Stimulated activated CD4-positive, alpha-beta T cell treated with anti-CD3 and anti-CD28 coated beads, Interleukin-1b, Interleukin-23, amount 100 ng/mL, for 1 hour (primary cell): ENCODE measurements at places on chromosomes 7 and 10.
A peak's percentile ranks its signal among the peaks of the same experiment; 100 is the strongest.

GRCh38 chr10:72875250-72876055 lies 18.1 kb upstream of the OIT3 start:
- no peak for DNase-seq

DNA sequence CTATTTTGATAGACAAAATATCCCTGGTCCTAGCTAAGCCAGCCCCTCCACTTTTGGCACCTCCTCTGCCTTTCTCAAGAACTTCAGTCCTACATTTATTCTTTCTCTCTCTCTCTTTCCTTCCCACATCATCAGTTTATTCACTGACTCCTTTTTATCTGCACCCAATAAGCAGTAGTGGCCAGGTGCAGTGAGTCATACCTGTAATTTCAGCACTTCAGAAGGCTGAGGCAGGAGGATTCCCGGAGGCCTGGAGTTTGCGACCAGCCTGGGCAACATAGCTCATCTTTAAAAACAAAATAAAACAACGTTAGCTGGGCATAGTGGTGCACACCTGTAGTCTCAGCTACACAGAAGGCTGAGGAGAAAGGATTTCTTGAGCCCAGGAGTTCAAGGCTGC lies 19.4 kb upstream of the NRP1 start:
- DNase-seq, result no peak

DNA sequence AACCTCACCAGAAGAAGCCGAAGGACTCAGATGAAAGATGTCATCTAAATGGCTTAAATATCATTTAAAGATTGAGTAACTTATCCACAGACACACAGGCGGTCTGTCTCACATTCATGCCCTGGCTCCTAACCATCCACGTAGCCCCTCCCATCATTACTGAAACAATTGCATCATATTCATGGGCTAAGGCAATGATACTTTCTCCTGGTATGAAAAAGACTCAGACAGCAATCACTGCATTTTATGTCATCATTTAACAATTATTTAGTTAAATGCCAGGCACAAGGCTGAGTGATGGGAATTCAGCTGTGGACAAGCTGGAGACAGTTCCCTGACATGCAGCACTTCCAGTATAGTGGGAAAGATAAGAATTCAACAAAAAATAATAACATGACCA lies 11.2 kb upstream of the TECTB start:
- DNase-seq, result no peak

GRCh38 chr10:127257395-127257794 lies 61.0 kb upstream of the INSYN2A start:
- DNase-seq, result no peak

GRCh38 chr7:153065051-153065450 lies 305.5 kb downstream of the ACTR3B start:
- DNase-seq, result no peak

- DNase-seq, result no peak
Observed at GRCh38 chr7:44307905-44308595, 17.3 kb downstream of the CAMK2B start.

GRCh38 chr10:102040305-102041050 lies 15.5 kb downstream of the ARMH3 start:
- DNase-seq, result no peak

- DNase-seq, result no peak
Observed at GRCh38 chr10:2876032-2876431, 191.3 kb upstream of the PFKP start.

GRCh38 chr10:29522918-29523317 lies 111.9 kb downstream of the SVIL start:
- DNase-seq, result no peak

DNA sequence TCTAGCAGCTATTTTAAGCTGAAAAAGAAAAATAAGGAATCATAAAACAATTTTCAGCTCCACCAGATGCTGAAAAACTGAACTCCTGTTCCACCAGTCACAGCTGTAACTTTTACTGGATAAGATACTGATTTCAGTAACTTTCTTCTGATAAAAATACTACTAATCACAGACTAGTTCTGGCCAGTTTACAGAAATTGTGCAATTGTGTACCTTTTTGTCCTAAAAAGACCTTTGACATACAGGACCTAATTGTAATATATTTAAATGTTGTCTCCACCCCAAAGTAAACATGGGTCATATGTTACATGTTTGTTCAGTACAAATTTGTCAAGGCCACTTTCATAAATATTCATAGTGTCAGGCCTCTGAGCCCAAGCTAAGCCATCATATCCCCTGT lies 27.1 kb upstream of the PIP start:
- no peak for DNase-seq

- DNase-seq, result no peak
Observed at GRCh38 chr10:17737027-17737965, 14.7 kb upstream of the TMEM236 start.

DNA sequence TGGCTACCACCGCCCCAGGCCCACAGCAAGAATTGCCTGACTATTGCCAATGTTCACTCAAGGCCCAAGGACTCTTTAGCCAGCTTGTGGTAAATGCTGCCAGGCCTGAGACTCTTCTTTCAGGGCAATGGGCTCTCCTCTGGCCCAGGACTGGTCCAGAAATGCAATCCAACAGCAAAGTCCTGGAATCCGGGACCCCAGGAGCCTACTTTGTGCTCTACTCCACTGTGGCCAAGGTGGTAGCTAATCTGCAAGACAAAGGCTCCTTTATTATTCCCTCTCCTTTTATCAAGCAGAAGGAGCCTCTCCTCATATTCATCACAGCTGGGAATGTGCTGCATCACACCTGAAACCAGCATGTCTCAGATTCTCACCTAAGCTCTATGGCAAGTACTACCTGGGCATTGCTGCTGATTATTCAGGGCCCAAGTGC lies 107.6 kb upstream of the PRSS58 start:
- DNase-seq, result no peak

DNA sequence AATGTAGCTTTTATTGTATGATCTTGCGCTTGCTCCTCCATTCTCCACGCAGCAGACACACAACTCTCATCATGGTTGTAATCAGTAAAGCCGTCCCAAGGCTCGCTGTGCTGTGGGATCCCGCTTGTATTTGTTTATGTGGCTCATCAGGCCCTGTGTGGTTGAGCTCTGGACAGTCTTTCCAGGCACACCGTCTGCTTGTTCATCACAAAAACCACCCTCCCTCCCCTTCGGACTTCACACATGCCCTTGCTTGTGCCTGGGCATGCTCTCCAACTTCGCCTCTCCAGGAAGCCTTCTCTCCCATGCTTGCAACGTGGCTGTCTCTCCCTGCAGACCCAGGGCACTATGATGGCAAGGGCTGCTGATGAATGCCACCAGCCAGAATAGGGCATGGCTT lies 62.4 kb downstream of the HK1 start:
- no peak for DNase-seq

- no peak for DNase-seq
Observed at GRCh38 chr10:124725791-124726190, 18.4 kb downstream of the FAM53B start.

GRCh38 chr7:157712666-157713235 lies 375.9 kb downstream of the DNAJB6 start:
- DNase-seq, result no peak

GRCh38 chr7:92994901-92995300 lies 122.9 kb downstream of the SAMD9 start:
- no peak for DNase-seq

GRCh38 chr10:79063071-79063491 lies 5.7 kb upstream of the ZMIZ1 start:
- DNase-seq, result no peak

DNA sequence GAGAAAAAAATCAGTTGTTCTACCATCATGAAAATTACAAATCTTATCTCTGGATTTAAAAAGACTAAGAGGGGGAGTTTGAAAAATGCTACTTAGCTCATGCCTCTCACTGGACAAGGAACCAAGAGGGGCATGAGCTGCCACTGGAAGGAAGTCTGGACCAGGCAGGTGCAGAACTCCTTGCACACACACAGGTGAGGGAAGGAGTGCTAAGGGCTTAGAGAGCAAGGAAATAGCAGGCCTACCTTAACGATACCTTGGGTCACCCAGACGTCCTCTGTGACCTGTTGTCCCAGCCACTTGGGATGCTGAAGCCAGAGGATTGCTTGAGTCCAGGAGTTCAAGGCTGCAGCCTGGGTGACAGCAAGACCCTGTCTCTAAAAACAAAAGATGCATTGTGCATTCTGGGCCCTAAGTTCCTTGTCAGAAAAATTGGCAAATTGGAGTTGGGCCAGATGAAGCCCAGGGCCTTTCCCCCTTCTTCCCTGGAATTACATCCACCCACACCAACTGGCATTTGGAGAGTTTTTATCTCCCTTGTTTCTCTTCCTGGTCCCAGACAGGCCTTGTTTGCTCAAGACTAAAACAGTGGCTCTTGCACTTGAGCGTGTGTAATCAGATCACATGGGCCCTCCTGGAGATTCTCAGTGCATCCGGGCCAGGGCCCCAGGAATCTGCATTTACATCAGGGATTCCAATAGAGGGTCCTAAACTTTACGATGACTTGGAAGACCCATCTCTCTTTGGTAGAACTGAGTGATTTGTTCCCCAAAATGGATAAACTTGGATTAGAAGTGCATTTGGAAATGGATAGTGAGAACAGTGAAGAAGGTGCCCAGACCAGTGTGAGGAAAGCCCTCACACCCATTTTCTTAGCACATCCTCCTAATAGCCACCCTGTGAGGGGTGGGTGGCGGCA lies 3.0 kb downstream of the DDIT4 start:
- DNase-seq, result no peak

DNA sequence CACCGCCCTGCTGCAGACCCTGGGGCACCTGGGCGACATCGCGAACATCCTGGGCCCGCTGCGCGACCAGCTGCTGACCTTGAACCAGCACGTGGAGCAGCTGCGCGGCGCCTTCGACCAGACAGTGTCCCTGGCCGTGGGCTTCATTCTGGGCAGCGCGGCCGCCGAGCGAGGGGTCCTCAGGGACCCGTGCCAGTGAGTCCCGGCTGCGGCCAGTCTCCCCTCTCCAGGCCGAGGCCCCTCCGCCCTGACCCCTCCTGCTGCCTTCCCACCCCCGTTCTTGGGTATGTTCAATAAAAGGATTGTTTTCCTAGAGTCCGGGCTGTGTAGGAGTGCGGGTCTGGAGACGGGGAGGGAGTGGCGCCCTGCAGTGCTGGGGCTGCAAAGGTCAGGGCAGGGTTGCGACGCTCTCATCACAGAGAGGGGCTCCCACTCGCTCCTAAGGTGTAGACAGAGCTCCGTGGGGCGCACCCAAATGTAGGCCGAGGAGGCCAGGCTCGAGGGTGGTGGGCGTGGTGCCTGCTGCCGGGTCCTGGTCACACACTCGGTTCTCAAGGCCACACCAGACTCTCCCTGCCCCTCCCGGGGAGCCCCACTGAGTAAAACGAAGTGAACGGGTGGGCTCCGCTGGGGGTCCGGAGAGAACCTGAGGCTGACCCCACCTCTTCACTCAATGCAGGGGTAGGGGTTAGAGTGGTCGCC lies 1.4 kb downstream of the UTF1 start:
- DNase-seq, result no peak

- no peak for DNase-seq
Observed at GRCh38 chr10:127314797-127315196, 118.4 kb upstream of the INSYN2A start.

GRCh38 chr10:3654496-3654895 lies 130.5 kb downstream of the KLF6 start:
- no peak for DNase-seq

- DNase-seq, result no peak
Observed at GRCh38 chr7:90879924-90880323, 283.8 kb downstream of the CDK14 start.

- DNase-seq, result no peak
Observed at GRCh38 chr10:103499881-103500280, 6.4 kb downstream of the NEURL1 start.

DNA sequence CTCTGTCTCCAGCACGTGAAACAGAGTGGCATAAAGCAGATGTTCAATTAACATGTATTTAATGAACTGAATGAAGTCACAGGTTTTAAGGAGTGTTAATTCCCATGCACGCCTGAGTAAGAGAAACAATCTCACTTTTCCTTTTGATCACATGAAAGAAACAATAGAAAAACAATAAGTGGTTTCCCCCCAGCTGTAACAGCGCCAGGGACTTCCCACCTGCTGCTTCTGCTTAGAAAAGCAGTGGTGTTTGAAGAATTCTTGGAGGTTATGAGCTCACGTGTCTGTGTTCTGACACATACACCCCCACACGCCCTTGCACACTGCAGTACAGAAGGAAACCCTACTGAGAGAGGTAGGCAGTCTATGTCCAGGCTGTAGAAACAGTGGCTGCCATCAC lies 51.3 kb upstream of the FRMD4A start:
- peak; percentile 30 for DNase-seq

GRCh38 chr7:87564296-87564963 lies 36.3 kb downstream of the ABCB1 start:
- DNase-seq, result no peak

DNA sequence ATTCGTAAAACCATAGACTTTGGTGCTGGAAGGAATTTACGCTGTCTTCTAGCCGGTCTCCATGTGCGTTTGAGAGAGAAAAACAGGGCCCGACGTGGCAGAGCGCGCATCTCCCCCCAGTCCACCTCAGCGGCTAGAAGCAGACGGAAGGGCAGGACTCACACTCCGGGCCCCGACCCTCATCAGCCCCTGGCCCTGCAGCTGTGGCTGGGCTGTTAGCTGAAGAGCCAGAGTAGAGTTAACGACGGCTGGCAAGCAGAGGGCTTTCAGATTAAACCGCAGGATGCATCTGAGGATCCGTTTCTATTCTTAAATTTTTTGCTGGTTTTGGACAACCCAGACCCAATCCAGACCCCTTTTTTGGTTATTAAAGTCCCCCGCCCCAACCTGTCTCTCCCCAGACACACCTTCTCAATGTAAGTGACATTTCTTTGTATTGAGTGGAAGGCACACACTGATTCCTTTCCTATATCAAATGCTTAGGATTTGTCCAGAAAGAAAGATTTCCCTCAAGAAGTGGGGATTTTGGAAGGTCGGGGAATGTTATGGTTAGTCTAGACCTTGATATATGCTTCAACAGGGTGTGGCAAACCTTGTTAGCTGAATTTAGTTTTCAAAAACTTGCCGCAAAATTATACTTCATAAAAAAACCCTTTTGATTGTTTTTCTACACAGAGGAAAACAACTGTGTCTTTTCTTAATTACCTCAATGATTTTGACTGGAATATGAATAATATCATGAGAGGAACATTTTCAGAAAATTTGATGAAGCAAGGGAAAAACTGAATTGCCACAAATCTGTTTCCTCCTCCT lies 1.7 kb upstream of the TBX20 start:
- DNase-seq, result no peak

DNA sequence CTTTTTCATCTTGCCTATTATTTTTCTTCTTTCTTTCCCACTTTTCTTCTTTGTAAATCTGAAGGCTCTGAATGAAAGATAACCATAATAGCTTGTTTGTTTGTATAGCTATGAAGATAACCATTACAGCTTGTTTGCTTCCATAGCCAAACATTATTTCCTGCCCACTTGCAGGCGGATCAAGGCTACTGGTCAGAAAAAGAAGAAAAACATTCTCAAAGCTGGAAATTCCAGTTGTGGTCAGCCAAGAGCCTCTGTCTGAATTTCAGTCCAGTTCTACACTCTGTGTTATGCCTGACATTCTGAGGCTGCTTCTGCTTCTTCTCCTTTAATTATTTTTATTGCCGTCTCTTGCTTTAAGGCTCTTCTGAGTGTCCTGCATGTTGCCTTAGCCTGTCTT lies 48.9 kb downstream of the TMEM178B start:
- no peak for DNase-seq

- DNase-seq, result no peak
Observed at GRCh38 chr7:130441408-130441869, 623 bp upstream of the CEP41 start.

- DNase-seq, result no peak
Observed at GRCh38 chr7:82028097-82028496, 258.2 kb upstream of the HGF start.
